ENCODE measurements at places on chromosomes 5 and 9.

DNA sequence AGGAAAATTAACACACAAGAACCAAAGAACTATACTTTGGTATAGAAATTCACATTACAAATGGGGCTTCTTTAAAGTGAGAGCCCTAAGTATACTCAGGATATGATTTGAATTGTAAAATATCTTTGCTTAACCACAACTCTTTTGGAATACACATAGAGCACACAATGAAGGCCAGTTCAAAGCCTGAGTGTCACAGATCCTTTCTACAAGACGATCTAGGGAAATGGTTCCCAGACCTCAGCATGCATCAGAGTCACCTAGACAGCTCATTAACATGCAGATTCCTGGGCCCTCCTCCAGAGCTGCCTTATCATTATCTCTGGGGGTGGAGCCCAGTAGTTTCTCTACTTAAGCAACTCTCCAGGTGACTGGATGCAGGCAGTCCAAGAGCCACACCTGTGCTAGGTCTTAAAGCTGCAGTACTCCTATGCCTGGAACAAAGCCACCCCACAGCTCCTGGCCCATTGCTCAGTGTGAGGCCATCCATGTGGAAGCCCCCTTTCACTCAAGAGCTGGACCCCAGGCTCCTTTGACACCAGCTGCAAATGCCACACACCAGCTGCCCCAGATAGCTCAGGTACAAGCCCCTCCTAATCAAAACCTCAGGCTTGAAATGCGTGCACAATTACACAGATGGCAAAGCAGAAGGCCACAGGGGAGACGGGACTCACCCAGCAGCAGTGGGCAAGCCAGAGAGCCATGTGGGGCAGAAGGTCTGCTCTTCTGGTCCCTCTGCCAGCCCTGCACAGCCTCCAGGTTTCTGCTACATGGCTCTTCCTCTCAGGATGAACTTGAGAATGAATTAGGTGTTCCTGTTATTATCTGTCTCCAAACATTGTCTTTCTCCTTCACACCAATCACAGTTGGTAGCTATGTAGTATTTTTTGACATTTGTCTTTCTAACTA lies 106.1 kb downstream of the SH3TC2 start:
- no peak for DNase-seq

DNA sequence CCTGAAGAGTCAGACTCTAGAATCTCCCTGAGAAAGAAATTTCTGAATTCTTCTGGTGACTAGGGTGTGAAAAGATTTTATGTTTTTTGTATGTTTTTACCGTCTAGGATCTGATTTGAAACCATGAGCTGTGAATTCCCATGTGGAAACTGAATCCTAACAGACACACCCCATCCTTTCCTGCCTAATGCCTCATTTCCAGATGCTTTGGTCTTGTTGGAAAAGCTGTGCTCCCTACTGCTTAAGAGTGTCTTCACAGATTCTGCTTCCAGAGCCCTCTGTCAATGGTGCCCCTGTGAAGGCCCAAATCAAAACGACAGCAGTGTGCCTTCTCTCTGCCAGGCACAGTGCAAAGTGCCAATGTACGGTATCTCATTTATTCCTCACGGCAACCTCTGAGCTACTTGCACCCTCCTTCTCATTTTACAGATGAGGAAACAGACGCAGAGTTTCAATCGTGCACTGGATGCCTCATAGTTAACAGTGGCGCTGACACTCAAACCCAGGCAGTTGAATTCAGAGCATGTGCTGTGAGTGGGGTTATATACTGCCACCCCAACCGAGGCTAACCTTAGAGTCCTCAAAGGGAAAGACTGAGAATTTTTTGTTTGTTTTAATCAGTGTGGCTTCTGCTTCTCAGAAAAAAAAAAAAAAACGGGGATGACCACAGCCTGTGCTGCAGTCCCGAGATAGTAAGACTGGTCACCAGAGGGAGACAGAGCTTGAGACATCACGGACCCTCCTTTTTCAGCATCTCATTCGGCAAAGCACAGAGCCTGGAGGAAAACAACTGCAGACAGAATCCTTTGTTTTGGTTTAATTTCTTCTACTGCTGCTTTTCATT lies 188.4 kb downstream of the SNCAIP start:
- DNase-seq = peak; percentile 83

- DNase-seq = peak; percentile 29
Measured at GRCh38 chr5:98179791-98180755, 593.4 kb upstream of the RGMB start.

- DNase-seq = no peak
Measured at GRCh38 chr5:166165596-166165995, 2125.8 kb upstream of the WWC1 start.

DNA sequence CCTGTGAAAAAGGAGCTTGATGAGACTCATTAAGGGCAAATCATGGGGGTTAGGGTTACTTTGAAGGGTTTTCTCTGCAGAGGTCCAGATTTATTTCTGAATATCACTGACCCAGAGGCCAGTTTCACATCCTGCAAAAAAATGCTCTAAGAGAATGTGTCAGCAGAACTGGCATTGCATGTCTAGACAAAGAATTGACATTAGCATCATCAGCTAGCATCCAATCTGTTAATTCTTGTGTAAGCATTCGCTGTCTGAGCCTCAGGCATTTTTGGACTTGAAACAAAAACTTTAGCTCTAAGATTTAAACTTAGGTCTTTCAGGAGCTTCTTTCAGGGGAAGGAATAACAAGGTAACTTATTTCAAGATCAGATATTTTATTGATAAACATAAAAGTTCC lies 187.9 kb upstream of the ELL2 start:
- peak; percentile 9 for DNase-seq

DNA sequence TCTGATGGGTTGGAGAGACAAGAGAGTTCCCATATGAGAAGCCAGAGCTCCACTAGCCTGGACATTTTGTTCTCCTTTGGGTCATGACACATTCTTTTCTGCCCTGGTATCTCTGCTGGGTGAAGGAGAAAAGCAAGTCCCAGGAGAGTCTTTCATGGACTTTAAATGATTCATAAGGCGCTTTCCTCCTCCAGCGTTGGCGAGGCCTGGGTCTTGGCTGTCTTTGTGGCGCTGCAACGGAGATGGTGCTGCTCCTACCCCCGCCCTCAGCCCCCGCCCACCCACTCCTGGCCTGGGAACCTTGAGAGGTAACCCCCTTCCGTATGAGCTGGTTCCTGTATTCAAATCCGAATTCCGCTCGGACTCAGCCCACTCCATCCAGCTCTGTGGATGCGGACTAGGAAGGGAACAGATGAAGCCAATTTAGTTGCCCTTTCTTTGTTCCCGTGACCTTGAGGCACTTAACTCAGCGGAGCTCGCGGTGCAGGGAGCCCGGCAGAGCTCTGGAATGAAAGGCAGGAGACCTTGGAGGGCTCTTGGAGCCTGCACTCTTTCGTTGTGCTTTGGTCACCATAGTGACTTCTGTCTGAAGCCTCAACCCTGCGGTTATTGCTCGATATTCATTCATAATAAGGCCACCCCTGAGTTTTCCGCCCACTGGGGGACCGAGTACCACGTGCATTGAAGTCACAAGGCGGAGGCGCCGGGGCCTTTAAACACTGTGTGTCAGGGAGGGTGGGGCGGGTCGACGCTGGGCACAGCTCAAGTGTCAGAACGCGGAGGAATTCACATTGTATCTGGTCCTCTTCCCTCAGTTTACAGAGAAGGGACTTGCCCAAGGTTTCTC lies 14.0 kb upstream of the PWWP2A start:
- peak; percentile 82 for DNase-seq

GRCh38 chr5:157476702-157477408 lies 16.8 kb downstream of the NIPAL4 start:
- peak; percentile 87 for DNase-seq

- no peak for DNase-seq
Measured at GRCh38 chr9:132244582-132245455, 83.0 kb downstream of the NTNG2 start.

DNA sequence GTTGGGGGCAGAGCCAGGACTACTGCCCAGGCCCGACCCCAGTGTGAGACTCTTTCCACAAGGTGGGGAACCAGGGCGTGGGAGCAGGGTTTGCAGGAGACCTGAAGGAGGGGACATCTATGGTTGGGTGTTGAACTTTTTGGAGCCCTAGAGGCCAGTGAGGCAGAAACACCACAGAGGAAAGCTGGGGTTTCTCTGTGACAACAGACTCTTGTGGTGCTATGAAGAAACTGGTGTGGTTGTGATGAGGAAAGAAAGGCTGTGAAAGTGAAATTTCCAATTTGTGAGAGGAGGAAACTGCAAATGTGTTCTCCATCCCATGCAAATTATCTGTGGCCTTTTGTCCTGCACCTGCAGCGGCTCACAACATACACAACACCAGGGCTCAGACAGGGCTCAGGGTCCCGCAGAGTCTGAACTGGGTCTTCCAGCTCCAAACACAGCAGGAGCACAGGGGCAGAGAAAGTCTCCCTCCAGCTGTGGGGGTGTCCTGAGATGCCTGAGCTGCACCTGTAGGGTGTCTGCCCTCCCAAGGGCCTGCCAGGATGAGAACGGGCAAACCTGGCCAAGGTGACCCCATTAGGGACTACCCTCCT lies 51.4 kb upstream of the GRHPR start:
- DNase-seq = no peak

DNA sequence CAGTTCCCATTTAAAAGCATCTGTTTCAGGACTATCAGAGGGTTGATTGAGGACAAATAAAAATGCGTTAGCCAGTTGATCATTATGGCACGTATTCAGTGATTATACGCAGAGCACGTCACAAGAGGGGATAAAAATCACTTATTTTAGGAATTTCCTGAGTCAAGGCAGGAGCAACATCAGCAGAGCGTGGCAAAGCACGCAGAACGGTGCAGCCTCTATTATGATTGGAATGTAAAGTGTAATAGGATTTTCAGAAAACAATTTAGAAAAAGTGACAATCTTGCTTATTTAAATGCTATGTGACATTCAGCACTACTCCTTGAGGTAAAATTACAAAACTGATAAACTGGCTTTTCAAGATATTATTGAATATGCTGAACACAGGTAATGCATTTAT lies 413.6 kb upstream of the DAP start:
- DNase-seq = no peak

DNA sequence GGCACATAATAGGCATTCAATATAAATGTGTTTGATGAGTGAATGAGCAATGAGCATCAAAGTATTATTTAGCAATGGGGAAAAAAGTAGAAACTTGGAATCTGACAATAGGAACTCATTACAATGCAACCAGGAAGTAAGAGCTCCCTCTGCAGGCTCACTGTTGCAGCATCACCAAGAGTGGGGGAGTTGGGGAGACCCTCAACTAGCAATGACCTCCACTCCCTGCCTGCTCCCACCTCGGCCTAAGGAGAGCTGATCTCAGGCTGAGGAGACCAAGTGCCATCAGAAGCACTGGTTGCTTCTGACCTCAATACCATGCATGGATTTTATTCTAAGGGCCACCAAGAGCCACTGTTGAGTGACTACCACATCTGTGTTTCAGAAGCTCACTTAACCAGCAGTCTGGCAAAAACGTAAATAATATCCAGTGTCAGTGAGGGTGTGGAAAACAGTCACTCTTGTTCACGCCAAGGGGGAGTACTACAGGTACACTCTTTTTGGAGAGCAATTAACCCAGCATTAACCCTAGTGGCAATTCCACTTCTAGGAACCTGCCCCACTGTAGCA lies 8.0 kb downstream of the VDAC1 start:
- DNase-seq = no peak

DNA sequence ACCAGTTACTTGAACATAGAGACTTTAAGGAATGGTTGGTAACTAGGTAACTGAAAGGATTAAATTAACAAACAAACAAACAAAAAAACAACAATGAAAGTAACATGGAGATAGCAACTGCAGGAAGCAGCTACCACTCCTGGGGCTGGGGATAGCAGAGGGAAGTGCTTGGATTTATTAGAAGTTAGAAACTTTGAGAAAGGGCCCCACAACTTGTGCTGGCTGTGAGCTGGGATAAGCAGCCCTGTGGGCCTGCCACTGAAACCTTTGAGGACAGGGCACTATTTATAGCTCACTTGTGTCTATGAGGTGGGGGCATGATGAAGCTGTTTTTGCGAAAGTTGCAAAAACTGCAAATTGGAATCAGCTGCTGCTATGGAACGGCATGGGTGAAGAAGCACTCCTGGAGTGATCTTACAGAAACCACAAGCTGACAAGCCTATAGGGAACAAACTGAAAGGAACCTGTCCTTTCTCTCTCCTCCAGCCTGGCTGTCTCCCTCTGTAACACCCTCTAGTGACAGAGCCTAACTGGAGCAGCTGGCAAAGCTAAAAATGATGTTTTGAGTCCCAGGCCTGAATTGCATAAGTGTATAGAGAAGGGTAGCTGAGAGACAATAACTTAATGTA lies 91.4 kb upstream of the RANBP6 start:
- peak; percentile 57 for DNase-seq
